ENCODE measurements at places on chromosomes 7 and 10.
A peak's percentile ranks its signal among the peaks of the same experiment; 100 is the strongest.

- no peak for DNase-seq
Observed at GRCh38 chr7:97697396-97697795, 34.5 kb upstream of the TAC1 start.

DNA sequence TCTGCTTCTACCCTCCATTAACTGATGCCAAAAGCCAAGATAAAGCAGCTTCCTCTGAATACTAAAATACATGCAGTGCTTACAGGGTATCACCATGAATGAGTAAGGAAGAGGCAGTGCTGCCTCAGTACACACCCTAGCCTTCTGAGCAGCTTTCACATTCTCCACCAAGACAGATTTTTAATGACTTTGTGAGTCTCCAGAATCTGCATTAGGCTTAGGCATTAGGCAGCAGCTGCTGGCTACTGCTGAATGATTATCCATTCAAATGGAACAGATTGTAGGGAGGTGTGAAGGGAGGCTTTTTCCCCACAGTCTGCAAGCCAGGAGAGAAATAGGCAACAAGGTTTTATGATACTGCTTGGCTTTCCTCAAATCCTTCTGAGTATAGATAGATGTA is 1226.7 kb upstream of the LRRN3 start:
- no peak for DNase-seq

DNA sequence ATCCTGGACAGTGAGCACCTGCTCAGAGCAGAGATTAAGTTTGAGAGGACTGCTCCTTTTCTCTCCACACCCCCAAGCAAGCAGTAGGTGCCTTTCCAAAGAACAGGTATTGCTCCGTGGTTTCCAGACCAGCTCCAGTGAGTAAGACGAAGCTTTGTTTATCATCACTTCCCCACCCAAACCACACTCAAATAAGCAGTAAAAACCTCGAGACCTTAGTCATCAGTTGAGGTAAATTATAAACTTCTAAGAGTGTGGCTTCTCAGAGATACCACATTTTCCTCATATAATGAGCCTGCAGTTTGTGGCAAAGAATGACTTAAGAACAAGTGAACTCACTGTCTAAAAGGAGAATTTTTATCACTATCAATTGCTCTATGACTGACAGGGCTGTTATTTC is 50.0 kb upstream of the GRB10 start:
- DNase-seq = no peak

DNA sequence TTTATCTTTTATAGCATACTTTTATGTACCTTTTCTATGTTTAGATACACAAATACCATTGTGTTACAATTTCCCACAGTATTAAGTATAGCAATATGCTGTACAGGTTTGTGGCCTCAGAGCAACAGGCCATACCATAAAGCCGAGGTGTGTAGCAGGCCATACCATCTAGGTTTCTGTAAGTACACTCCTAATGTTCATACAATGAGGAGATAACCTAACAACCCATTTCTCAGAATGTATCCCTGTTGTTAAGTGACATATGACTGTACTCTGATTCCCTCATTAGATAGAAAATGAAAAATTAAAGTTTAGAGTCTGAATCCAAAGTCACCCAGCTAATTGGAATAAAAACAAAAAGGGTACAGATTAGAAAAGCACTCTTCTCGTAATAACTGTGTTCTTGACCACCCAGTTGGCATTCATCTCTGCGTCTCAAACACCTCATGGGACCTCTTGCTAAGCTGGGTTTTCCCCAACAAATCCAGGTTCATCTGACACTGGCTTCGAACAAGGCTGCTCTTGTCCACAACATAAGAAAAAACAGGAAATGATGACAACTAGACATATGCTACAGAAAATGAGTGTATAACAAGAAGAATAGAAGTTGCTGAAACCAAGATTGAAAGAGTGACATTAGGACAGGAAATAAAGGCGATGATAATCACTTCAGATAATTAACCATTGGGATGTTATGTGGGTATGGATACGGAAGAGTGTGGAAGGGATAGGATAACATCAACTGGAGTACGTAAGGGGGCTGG is 1.4 kb downstream of the NDUFB8 start:
- no peak for DNase-seq

DNA sequence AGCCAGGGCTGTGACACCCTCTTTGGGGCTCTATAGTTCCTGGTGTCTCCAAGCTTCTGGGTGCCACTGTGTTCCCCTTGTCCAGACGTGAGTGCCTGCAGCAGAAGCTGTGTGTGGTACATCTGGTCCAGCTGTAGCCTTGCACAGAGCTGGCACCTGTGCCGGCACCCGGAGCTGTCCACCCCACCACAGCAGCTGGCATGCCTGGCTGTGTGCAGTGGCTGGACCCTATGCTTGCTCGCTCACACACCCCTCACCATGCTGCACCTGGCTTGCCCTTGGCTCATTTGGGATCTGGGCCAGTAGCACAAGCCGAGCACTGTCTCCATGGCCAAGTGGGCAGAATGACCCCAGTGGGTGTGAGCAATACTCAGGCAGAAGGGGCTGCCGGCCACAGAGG is 10.6 kb downstream of the DNAJB9 start:
- no peak for DNase-seq

DNA sequence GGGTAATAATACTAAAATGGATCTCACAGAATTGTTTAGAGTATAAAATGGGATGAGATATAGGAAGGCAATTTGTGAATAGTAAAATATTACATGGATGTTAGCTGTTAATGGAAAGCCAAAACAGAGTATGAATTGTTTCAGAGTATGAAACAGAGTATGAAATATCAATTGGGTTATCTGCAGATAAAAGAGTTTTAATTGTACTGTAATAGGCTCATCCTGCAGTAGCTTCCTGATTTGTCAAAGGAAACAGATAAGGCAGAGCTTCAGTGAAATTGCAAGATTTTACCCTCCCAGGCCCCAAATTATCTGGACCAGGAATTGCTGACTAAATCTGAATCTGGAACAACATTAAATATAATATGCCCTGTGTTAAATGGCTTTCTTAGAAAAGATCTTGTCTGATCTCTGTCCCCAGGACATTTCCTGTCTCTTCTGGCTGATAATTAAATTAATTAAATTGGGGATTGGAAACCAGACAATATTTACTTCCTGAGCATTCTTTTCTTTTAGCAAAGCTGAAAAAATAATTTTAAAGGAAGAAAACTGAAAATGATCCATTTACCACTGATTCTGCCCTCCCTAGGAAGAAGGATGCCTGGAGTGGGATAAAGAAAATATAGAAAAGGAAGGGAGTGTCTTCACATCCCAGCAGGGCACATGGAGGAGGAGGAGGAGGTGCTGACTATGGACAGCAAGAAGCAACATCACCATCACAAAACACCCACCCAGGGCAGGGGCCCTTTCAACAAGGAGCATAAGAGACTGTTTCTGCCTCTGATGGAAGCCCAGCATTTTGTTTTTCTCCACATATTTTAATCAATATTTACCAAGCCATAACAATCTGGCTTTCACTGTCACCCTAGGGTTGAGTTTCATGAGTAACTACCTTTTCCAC is 18.5 kb downstream of the PTN start:
- no peak for DNase-seq

DNA sequence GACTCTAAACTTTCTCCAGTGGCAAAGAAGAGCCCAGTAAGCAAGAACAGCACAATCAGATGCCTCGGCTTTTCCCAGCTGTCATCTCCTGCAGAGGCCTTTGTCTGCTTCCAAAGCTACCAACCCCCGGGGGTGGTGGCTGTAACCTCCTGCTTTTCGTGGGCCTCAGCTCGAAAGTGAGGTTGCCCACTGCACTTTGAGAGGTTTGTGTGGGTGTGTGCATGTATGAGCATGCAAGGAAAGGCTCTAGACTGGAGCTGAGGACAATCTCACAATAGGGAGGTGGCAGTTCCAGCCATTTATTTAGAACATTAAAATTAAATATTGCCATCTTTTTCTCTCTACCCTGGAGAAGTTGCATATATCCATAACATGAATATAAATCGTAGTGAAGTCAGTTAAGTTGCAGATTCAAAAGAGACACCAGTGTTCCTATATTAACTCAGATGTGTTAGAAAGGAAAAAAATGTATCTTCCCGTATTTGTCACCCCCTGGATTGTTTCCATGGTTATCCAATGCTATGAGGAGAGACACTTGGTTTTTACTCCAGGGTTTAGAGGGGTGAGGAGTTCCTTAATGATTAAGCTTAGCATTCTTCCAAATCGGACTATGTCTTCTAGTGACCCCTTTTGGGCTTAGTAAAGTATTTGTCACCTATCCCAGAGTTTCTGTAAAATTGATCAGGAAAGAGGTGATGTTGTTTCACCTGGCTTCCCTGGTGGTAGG is 781.1 kb downstream of the INHBA start:
- no peak for DNase-seq

DNA sequence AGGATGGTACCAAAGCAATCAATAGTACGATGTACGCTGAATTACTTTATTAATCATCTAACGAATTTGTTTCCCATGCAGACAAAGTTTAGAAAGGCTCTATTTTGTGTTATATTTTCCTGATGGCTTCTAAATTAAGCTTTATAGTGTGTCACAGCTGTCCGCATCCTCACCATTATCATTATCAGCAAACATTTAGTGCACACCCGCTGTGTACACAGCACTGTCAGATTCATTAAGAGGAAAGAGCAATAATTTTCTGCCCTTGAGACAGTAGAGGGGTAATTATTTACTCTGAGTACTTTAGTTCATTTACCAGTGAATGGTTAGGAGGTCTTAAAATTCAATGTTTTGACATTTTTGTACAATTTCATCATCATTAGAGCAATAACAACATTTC is 233.3 kb upstream of the PTPRZ1 start:
- DNase-seq = no peak

DNA sequence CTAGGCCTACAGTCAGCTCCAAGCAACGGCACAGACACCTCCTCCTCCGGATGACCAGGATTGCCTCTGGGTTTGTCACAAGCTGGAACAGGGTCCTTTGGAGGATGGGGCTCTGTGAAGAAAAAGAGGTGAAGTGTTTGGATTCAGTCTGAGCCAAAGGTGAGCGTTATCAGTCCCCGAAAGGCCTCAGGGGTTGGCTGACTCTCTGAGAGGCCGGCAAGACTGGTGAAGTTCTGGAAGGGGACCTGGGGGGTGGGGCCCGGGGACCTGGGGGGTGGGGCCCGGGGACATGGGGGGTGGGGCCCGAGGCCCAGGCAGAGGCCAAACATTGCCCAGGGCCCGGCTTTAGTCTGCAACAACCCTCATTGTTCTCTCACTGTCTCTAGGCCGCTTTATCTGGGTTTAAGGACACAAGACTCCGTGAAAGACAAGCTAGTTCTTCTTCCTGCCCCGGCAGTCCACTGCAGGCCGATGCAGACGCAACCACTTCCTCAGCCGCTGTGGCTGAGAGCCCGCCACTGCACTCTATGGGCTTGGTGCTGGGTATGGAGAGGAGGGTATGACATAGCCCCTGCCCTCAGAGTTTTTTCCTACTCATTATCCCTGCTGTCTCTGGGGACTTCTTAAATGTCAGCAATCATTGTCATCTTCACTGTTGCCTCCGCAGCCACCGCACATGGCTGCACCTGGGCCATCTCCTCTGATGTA is 27.4 kb upstream of the PSAP start:
- no peak for DNase-seq

- no peak for DNase-seq
Observed at GRCh38 chr10:110881247-110881646, 9.5 kb downstream of the PDCD4 start.

DNA sequence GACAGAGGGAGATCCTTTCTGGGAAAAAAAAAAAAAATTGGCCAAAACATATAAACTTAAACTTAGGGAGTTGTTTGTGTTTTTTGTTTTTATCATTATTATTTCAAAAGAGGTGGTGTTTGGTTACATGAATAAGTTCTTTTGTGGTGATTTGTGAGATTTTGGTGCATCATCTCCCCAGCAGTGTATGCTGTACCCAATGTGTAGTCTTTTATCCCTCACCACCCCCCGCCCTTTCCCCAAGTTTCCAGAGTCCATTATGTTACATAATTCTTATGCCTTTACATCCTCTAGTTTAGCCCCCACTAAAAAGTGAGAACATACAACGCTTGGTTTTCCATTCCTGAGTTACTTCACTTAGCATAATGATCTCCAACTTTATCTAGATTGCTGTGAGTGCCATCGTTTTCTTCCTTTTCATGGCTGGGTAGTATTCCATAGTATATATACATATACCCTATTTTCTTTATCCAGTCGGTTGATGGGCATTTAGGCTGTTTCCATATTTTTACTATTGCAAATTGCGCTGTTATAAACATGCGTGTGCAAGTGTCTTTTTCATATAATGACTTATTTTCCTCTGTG is 148.1 kb upstream of the ZNF92 start:
- DNase-seq = no peak

GRCh38 chr10:69934768-69935167 is 117.9 kb upstream of the MACROH2A2 start:
- no peak for DNase-seq

GRCh38 chr7:28104811-28105210 is 75.8 kb downstream of the JAZF1 start:
- no peak for DNase-seq

- DNase-seq = no peak
Observed at GRCh38 chr10:120997756-120998155, 146.6 kb downstream of the WDR11 start.

DNA sequence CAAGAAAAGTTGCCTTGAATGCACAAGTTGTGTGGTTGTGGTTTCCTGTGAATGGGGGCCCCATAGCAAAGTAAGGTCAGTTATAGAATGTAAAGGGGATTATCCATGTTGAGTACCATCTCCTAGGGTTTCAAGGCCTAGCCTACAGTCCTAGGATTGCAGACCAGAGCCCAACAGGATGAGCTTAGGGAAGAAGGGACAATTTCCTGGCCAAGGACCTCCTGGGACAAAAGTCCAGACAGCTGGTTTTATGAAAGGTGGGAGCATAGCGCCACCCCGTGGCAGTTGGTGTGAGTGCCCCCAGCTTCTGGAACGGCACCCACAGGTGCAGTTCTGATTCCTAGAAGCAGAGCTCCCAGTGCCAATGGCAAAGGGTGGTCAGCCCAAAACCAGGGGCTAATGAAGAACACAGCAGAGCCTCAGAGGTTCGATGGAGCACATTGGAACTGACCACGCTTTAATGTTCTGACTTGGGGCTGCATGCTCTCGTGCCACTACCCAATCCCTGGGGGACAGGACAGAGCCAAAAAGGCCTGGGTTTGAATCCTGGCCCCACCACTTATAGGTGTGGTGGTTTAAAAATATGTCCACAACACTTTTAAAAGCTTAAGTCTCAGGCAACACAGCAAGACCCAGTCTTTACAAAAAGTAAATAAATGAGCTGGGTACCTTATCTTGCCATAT is 25.8 kb upstream of the TMEM120A start:
- DNase-seq = peak; percentile 41

DNA sequence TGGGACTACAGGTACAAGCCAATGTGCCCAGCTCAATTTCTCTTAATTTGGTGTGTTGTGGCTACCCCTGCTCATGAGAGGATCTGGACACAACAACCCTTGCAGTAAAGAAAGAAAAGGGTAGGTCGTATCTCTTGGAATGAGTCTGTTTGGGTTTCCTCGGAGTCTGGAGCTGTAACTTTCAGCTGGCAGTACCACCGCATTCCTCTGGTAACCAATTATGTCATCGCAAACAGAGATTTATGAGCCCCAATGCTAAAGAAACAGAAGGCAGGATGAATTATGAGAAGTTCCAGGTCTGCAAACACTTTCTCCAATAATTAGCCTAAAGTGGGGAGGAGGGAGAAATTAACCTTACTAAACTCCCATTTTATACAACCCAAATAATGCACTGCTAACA is 186.6 kb upstream of the NRP1 start:
- no peak for DNase-seq

- peak; percentile 52 for DNase-seq
Observed at GRCh38 chr7:38220452-38220851, 42.4 kb downstream of the STARD3NL start.

GRCh38 chr7:138661069-138661635 is 40.0 kb downstream of the SVOPL start:
- no peak for DNase-seq

Measured in T-helper 2 cell (primary cell).